Stimulated activated CD8-positive, alpha-beta memory T cell treated with anti-CD3 and anti-CD28 coated beads, Interleukin-15, amount 100 ng/mL, for 24 hours (primary cell): ENCODE measurements at places on chromosomes 2 and 18.

- DNase-seq, result no peak
These were observed 3.6 kb upstream of the SH2D6 start for GRCh38 chr2:85414761-85415553.

DNA sequence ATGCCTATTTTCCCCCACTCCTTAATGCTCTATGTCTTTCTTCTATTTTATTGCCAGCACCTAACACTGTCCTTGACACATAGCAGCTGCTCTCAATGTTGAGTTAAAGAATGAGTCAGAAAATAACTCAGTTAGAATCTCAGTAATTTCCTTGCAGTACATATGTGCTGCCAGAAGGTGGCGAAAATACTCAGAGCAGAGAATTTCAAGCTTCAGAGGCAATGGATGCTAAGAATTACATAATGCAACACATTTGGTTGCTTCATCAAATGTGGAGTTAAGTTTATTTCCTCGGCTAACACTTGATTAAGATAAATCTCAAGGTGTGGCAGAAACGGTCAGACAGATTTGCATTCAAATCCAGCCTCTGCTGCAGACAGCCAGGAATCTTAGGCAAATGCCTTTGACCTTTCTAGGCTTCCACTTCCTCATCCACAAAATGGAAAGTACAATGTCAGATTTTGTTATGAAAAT lies 105.6 kb downstream of the VSNL1 start:
- no peak for DNase-seq

DNA sequence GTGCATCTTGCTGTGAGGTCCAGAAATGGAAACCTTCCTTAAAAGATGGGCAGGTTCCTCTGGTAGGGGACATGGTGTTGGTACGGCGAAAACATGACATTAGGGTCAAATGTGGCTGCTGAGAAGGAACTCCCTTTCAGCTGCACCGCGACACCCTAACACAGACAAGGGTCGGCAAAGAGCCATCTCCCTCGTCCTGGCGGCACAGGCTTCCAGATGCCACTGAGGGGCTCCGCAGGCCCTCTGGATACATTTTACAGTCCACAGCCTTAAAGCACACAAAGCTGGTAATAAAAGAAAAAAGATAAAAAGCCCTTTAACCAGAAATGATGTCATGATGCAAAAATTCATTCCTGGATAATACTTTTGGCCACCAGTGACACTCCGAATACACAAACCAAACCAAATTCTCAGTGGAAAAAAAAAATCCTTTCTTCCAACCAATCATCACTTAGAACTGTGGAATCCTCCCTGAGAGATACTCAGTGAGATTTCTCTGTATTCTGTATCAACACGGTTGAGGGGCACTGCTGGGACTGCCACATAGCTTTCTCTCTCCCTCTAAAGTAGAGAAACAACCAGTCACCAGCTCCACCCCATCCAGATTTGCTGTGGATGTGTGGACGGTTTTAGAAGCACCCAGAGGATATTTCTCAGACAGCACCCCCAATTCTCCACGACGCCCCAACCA lies 174.8 kb downstream of the HDAC4 start:
- DNase-seq, result no peak

- no peak for DNase-seq
These were observed 154.1 kb upstream of the SPRED2 start for GRCh38 chr2:65586516-65586915.

GRCh38 chr2:240925191-240925567 lies 19.0 kb downstream of the CROCC2 start:
- no peak for DNase-seq

DNA sequence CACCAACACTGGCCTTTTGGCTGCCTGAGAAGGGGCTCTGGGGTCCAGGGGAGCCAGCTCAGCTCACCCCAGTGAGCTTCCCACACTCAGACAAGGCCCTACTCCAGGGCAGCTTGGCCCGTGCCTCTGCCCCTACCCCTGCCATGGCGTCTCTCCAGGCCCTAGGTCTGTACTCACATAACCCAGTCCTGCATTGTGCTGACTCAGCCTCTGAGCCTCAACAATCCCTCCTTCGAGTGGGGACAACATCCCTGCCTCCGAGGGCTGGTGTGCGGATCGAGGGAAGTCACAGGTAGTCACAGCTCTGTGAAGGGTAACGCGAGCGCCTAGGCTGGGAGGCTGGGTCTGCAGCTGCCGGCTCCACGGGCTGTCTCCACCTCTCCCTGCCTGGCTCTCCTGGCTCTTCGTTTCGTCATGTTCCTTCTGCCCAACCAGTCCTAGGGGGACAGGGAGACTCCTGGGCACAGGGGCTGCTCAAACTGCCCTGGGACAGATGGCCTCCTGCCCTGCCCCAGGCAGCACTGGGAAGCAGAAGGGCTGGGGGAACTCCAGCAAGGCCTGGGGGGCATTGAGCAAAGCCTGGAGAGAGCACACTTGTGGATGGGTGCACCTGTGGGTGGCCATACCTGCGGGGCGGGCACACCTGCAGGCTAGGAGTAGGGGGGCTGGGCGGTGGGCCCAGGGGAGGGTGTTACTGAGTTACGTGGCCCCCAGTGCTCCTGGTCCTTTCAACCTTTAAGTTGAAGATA lies 74.6 kb downstream of the RRM2 start:
- no peak for DNase-seq
